Body of pancreas (tissue), 4 donors: ENCODE measurements at places on chromosomes 2 and 18. TPM values are rescaled to one million over a fixed set of nuclear protein-coding genes. Genes with fewer than 3 reads are reported as not detected.

GRCh38 chr18:48754993-48755473 is 195.7 kb downstream of the SMAD7 start:
- no peak overlapping the region for H3K27ac ChIP-seq
- H3K4me3 ChIP-seq: no peak overlapping the region
- no peaks in the 10 kb centered on the region for H3K4me1 ChIP-seq
- no peaks in the 10 kb centered on the region for H3K36me3 ChIP-seq
- no peaks in the 10 kb centered on the region for H3K27me3 ChIP-seq

DNA sequence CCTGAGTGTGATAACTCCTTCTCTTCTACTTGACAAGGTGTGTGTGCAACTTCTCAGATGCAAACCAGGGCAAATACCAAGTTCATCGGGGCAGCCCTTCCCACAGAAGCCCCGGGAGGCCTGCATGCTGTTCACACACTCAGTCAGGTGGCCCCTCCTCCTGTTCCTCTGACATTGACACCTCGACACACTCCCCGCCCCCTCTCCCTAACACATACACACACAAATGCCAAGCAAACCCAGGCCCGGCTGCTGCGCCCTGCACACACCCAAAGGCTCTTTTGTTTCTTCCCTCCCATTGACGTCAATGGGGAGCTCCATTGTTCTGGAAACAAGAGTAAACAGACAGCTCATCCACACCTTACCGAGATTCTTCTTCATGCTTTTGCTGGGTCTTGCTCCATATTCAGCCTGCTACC is 1.7 kb upstream of the PER2 start:
- H3K27me3 ChIP-seq: no peaks in the 10 kb centered on the region
- no peaks in the 10 kb centered on the region for H3K36me3 ChIP-seq
- H3K27ac ChIP-seq: peak overlapping the region; percentile 96

DNA sequence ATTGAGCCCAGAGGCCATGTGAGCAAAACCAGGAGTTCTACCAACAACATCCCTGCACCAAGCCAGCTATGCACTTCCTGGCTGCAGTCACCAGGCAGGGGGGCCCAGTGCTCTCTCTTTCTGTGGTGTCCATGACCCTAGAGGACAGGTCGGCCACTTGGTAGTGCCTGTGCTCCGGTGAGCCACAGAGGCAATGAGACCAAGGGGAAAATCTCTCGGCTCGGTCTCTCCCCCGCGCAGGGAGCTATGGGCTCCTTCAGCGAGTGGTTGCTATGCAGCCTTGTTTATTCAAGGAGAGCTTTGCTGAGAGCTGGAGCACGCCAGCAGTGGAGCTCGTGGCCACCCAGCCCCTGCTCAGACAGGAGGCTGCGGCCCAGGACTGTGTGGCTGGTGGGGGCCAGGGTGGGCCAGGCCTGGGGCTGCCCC is at the start of gene TOGARAM2:
Gene TOGARAM2 (plus strand): TSS at position 283 of the 426 bp plus-strand sequence. CDS start 13,537 bp downstream, outside the sequence.
- H3K4me3 ChIP-seq: no peak within 1 kb of the TSS
- peak; percentile 48 for DNase-seq

DNA sequence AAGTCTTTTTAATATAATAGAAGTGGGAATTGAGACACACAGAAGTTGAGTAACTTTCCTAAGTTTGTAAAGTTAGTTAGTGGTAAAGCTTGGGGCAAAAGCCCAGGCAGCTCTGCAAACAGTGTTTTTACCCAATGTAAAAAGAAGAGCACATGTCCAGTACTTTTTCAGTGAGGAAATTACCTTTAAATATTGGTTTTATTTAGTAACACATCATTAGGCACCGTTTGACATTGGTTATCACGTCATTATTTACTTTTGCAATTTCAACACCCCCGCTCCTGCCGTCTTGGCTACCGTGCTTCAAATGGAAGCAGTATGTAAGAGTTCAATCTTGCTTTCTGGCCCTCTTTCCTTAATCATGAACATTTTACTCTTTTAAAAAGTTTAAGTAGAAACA is 807.9 kb downstream of the EPHA4 start:
- no peak for DNase-seq
- H3K36me3 ChIP-seq: no peaks in the 10 kb centered on the region
- no peaks in the 10 kb centered on the region for H3K27me3 ChIP-seq

GRCh38 chr2:237901932-237902850 is 42.8 kb downstream of the RAMP1 start:
- no peak for DNase-seq
- H3K4me1 ChIP-seq: peaks cover 46% of the 10 kb centered on the region
- no peaks in the 10 kb centered on the region for H3K36me3 ChIP-seq
- no peak overlapping the region for H3K4me3 ChIP-seq

GRCh38 chr18:45060102-45060501 is 379.4 kb downstream of the SETBP1 start:
- no peaks in the 10 kb centered on the region for H3K4me1 ChIP-seq
- H3K27ac ChIP-seq: no peak overlapping the region
- no peaks in the 10 kb centered on the region for H3K36me3 ChIP-seq
- DNase-seq: no peak
- H3K4me3 ChIP-seq: no peak overlapping the region

GRCh38 chr2:88765154-88765888 is 73.8 kb downstream of the RPIA start:
- peak; percentile 72 for DNase-seq
- no peak overlapping the region for H3K4me3 ChIP-seq
- peaks cover 13% of the 10 kb centered on the region for H3K4me1 ChIP-seq
- H3K27ac ChIP-seq: no peak overlapping the region

Gene C2orf80
- total RNA-seq: not detected

Gene FKBP7
- total RNA-seq: 2.9 TPM

Gene EFEMP1
- total RNA-seq: 129 TPM

Gene LYG2
- not detected for total RNA-seq

Gene UGT1A8
- total RNA-seq: not detected
